Gastrocnemius medialis (tissue), 4 donors: ENCODE measurements at places on chromosomes 2 and 18.

- H3K4me1 ChIP-seq = peaks cover 35% of the 10 kb centered on the region
- H3K36me3 ChIP-seq = no peaks in the 10 kb centered on the region
- H3K4me3 ChIP-seq = no peak overlapping the region
- DNase-seq = peak; percentile 29
- H3K27me3 ChIP-seq = no peaks in the 10 kb centered on the region
- H3K27ac ChIP-seq = peak overlapping the region; percentile 36
Measured at GRCh38 chr2:203819434-203820133, 48.0 kb upstream of the CTLA4 start.

- no peak overlapping the region for H3K4me3 ChIP-seq
- H3K27me3 ChIP-seq = no peaks in the 10 kb centered on the region
- H3K27ac ChIP-seq = no peak overlapping the region
- DNase-seq = no peak
Measured at GRCh38 chr18:68448736-68449135, 266.2 kb downstream of the TMX3 start.

- no peaks in the 10 kb centered on the region for H3K27me3 ChIP-seq
- no peak overlapping the region for H3K27ac ChIP-seq
- H3K4me1 ChIP-seq = no peaks in the 10 kb centered on the region
- DNase-seq = no peak
- no peaks in the 10 kb centered on the region for H3K36me3 ChIP-seq
Measured at GRCh38 chr2:134226601-134227000, 27.3 kb upstream of the MGAT5 start.

- DNase-seq = no peak
- H3K4me1 ChIP-seq = no peaks in the 10 kb centered on the region
- H3K27ac ChIP-seq = no peak overlapping the region
Measured at GRCh38 chr2:150020221-150020620, 432.6 kb upstream of the MMADHC start.

GRCh38 chr2:99974275-99974674 is 168.1 kb downstream of the AFF3 start:
- DNase-seq = no peak
- H3K4me3 ChIP-seq = no peak overlapping the region
- no peaks in the 10 kb centered on the region for H3K36me3 ChIP-seq
- no peak overlapping the region for H3K27ac ChIP-seq
- no peaks in the 10 kb centered on the region for H3K4me1 ChIP-seq

GRCh38 chr2:199851883-199852282 is 891 bp upstream of the FTCDNL1 start:
- no peaks in the 10 kb centered on the region for H3K4me1 ChIP-seq
- H3K4me3 ChIP-seq = no peak overlapping the region
- H3K27ac ChIP-seq = peak overlapping the region; percentile 88
- H3K36me3 ChIP-seq = no peaks in the 10 kb centered on the region
- DNase-seq = no peak
- no peaks in the 10 kb centered on the region for H3K27me3 ChIP-seq

GRCh38 chr18:13889671-13890070 is 25.7 kb downstream of the MC2R start:
- H3K27ac ChIP-seq = no peak overlapping the region
- no peaks in the 10 kb centered on the region for H3K27me3 ChIP-seq
- H3K4me1 ChIP-seq = no peaks in the 10 kb centered on the region

- H3K4me1 ChIP-seq = no peaks in the 10 kb centered on the region
- no peaks in the 10 kb centered on the region for H3K27me3 ChIP-seq
- no peak for DNase-seq
- no peak overlapping the region for H3K4me3 ChIP-seq
- H3K27ac ChIP-seq = no peak overlapping the region
- no peaks in the 10 kb centered on the region for H3K36me3 ChIP-seq
Measured at GRCh38 chr18:49519101-49519971, 32.3 kb upstream of the C18orf32 start.

DNA sequence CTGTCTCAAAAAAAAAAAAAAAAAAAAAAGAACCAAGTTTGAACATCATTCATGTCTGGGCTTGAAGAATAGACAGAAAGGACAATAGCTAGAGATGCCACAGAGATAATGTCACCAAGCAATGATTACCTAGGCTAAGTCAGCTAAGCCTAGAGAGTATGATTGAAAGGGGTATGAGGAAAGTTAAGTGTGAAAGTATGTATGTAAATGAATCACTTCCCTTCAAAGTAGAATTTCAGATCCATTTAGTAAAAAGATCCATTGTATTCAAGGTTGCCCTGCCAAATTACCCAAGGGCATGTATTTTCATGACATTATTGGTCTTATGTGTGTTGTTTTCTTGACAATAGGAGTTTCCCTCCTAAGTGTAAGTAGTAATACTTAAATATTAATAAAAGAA is 34.1 kb upstream of the SLC39A10 start:
- H3K4me3 ChIP-seq = no peak overlapping the region
- no peak overlapping the region for H3K27ac ChIP-seq
- no peaks in the 10 kb centered on the region for H3K27me3 ChIP-seq
- H3K4me1 ChIP-seq = no peaks in the 10 kb centered on the region
- H3K36me3 ChIP-seq = no peaks in the 10 kb centered on the region

DNA sequence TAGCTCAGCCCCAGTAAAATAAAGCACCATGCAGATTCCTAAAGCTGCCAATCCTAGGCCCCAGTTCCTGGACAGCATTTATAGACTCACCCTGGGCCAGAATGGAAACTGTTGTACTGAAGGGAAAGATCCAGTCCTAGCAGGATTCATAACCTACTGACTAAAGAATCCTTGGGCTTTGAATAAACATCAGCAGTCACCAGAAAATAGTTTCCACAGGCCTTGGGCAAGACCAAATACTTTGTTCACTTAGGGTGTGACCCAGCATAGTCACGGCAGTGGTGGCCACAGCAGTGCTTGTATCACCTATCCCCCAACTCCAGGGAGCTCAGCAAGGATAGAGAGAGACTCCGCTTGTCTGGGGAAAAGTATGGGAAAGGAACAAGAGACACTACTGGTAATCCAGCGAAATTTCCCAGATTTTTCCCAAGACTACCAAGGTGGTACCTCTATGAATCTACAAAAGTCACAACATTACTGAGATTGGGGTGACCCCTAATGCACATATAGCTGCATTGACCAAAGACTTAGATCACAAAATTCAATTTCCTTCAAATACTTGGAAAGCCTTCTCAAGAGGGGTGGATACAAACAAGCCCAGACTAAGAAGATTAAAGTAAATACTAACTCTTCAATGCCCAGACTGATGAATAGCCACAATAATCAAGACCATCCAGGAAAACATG is 748.1 kb upstream of the LRATD1 start:
- H3K27ac ChIP-seq = no peak overlapping the region
- no peaks in the 10 kb centered on the region for H3K27me3 ChIP-seq
- no peaks in the 10 kb centered on the region for H3K36me3 ChIP-seq
- H3K4me1 ChIP-seq = no peaks in the 10 kb centered on the region

DNA sequence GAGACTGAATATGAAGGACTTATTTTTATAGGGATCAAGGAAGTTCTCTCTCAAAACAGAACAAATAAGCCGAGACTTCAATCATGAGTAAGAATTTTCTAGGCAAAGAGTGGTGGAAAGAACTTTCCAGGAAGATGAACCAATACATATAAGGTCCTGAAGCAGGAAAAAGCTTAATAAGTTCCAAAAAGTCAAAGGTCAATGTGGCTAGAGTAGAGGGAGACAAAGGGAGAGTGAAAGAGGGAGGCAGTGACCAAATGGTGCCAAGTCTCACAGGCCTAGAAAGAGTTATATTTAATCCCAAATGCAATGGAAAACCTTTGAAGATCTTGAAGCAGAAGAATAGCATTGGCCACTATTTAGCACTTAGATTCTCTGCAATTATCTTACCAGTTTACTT is 56.0 kb downstream of the PDE11A start:
- no peak overlapping the region for H3K27ac ChIP-seq
- H3K4me3 ChIP-seq = no peak overlapping the region
- no peaks in the 10 kb centered on the region for H3K4me1 ChIP-seq
- no peak for DNase-seq
- H3K36me3 ChIP-seq = no peaks in the 10 kb centered on the region

DNA sequence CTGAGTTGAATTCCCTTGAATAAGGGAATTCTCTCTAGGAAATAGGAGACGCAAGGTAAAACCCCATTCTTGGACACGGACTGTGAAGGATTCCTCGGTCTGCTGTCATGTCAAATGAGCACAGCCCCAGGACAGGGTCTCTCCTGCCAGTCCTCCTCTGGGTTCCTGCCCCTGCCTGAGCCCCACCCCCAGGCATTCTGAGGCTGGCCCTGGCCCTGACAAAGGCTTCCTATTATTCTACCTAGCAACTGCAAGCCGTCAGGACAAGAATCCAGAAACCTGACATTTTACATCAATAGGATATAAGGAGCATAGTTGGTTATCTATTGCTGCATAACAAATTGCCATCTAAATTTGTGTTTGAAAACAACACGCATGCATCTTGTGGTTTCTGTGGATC is 253.3 kb upstream of the AGAP1 start:
- H3K27ac ChIP-seq = no peak overlapping the region
- no peak for DNase-seq
- H3K4me1 ChIP-seq = no peaks in the 10 kb centered on the region
- H3K4me3 ChIP-seq = no peak overlapping the region
- no peaks in the 10 kb centered on the region for H3K36me3 ChIP-seq
- H3K27me3 ChIP-seq = no peaks in the 10 kb centered on the region

GRCh38 chr18:9638886-9639285 is 24.5 kb upstream of the PPP4R1 start:
- no peaks in the 10 kb centered on the region for H3K36me3 ChIP-seq
- no peak overlapping the region for H3K4me3 ChIP-seq
- H3K4me1 ChIP-seq = no peaks in the 10 kb centered on the region
- no peaks in the 10 kb centered on the region for H3K27me3 ChIP-seq
- H3K27ac ChIP-seq = no peak overlapping the region

DNA sequence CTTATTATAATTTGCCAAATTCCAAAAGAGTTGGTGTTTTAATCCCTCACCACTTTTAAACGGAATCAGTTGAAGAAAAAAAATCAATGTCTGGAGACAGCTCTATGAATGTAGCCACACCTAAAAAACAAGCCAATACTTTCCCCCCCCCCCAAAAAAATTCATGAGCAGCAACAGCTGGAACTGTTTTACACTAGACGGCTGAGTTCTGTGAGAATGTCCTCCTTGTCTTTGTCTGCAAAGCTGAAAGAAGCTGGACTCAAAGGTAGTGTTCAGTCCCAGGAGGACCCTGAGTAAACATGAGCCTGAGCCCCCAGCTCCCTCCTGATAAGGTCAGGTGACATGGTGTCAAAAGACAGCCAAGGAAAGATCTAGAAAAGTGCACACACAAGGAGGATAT is 68.2 kb downstream of the ZNF521 start:
- H3K27ac ChIP-seq = peak overlapping the region; percentile 48
- no peaks in the 10 kb centered on the region for H3K27me3 ChIP-seq
- no peak for DNase-seq

GRCh38 chr2:98710734-98711133 is 20.2 kb downstream of the MGAT4A start:
- no peak for DNase-seq
- no peak overlapping the region for H3K4me3 ChIP-seq
- no peaks in the 10 kb centered on the region for H3K36me3 ChIP-seq
- peaks cover 25% of the 10 kb centered on the region for H3K4me1 ChIP-seq

GRCh38 chr2:208280234-208280633 is 14.2 kb downstream of the PIKFYVE start:
- no peak overlapping the region for H3K4me3 ChIP-seq
- H3K36me3 ChIP-seq = no peaks in the 10 kb centered on the region
- H3K27me3 ChIP-seq = no peaks in the 10 kb centered on the region
- no peak overlapping the region for H3K27ac ChIP-seq

DNA sequence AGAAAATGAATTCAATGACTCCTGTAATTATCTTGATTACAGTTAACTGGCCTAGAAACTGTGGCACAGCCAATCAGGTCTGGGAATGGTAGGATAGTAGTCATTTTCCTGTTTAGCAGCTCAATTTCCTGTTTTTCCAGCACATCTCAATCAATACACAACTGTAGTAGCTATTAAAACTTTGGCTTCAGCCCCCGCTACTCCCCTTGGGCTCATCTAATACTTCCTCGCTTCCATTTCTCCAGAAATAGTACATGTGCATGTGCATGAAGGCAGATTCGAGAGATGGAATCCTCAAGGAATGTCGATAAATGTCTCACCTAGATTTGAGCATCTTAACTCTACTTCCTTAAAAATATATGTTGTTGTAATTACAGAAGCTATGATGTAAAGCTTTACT is 9.7 kb downstream of the COBLL1 start:
- DNase-seq = no peak
- H3K27ac ChIP-seq = peak overlapping the region; percentile 37
- no peaks in the 10 kb centered on the region for H3K36me3 ChIP-seq
- no peak overlapping the region for H3K4me3 ChIP-seq
- H3K27me3 ChIP-seq = no peaks in the 10 kb centered on the region

DNA sequence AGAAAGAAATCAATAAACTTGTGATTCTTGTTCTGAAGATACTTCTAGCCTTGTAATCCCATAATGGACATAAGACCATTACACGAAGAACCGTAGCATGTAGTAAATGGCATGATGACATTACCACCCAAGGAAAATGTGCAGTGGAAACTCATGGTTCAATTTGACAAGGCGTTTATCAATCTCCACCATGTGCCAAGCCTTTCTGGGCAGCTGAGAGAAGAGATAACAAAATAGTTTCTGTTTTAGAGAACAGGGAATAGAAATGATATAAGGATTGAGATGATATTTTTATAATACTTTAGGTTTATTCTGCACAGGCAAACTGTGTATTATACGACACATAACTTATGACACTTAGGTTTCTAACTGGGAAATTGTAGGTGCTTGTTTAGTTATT is 19.2 kb downstream of the ABI2 start:
- no peaks in the 10 kb centered on the region for H3K27me3 ChIP-seq
- H3K4me1 ChIP-seq = no peaks in the 10 kb centered on the region
- no peak overlapping the region for H3K4me3 ChIP-seq

- DNase-seq = no peak
- H3K4me1 ChIP-seq = no peaks in the 10 kb centered on the region
- no peak overlapping the region for H3K27ac ChIP-seq
- no peaks in the 10 kb centered on the region for H3K36me3 ChIP-seq
- no peaks in the 10 kb centered on the region for H3K27me3 ChIP-seq
Measured at GRCh38 chr2:182404975-182405561, 21.8 kb downstream of the PDE1A start.

GRCh38 chr2:72024451-72025175 is 123.0 kb downstream of the CYP26B1 start:
- no peaks in the 10 kb centered on the region for H3K27me3 ChIP-seq
- DNase-seq = no peak
- no peaks in the 10 kb centered on the region for H3K36me3 ChIP-seq
- H3K4me1 ChIP-seq = no peaks in the 10 kb centered on the region
- H3K4me3 ChIP-seq = no peak overlapping the region

GRCh38 chr2:41663056-41663455 is 384.8 kb upstream of the PKDCC start:
- no peaks in the 10 kb centered on the region for H3K27me3 ChIP-seq
- no peak for DNase-seq
- H3K36me3 ChIP-seq = no peaks in the 10 kb centered on the region

GRCh38 chr2:167196461-167197252 is 308.4 kb downstream of the XIRP2 start:
- no peaks in the 10 kb centered on the region for H3K36me3 ChIP-seq
- peak overlapping the region; percentile 3 for H3K4me3 ChIP-seq

- no peaks in the 10 kb centered on the region for H3K27me3 ChIP-seq
- no peak for DNase-seq
- no peaks in the 10 kb centered on the region for H3K4me1 ChIP-seq
- H3K36me3 ChIP-seq = no peaks in the 10 kb centered on the region
- no peak overlapping the region for H3K4me3 ChIP-seq
Measured at GRCh38 chr2:129437725-129438124, 541.7 kb upstream of the RAB6C start.
